ENCODE measurements at places on chromosomes 5 and 9. TPM values are rescaled to one million over a fixed set of nuclear protein-coding genes. Genes with fewer than 3 reads are reported as not detected.

Gene FRMPD1
- 0.14 TPM for polyA plus RNA-seq

Gene DBH
- polyA plus RNA-seq, result 1.5 TPM

DNA sequence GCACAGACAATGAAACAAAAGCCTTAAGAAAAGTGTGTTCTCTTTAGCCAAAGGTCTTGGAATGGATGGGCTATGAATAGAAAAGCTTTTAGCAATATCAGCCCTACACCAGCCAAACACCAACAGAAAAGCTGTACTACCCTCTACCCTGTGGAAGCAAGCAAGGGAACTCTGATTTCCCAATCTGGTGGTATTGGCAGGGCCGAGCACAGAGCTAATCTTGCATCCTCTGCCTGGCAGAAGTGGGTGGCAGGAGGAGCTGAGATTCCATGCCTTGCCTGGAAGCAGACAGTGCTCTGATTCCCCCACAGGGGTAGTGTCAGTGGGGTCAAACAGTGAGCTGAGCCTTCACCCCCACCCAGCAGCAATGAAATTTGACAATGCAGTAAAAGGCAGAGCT, 29.6 kb upstream of the ZNF782 start:
- DNase-seq, result no peak

DNA sequence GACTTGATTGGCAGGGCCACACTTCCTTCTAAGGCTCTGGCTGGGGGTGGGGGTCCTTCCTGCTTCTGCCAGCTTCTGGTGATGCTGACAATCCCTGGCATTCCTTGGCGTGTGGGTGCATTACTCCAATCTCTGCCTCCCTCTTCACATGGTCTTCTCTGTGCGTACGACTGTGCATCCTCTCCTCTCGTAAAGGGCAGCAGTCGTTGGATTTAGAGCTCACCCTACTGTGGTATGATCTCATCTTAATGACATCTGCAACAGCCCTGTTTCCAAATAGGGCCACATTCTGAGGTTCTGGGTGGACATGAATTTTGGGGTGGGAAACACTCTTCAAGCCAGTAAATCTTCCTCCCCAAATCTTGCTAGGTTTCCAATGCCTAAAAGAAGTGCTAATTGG, 36.8 kb downstream of the ROPN1L start:
- DNase-seq, result no peak

GRCh38 chr5:107764976-107765804, 94.5 kb upstream of the EFNA5 start:
- no peak for DNase-seq

DNA sequence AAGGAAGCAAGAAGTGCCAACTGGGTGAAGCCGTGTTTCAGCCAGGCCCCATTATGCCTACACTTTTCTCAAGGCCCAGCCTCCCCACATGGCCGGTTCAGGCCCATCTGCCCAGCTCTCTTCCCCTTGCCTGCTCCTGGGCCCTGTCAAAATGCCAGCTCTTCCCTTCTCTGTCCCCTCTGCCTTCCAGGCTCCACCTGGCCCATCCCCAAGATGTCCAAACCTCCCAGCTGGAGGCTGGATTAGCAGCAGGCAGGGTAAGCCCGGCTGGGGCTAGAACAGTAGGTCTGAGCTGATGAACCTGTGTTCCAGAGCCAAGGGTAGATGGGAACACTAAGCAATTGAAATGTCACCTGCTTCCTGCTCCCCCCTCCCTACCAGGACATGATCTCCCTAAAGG, 64.1 kb upstream of the HSPA9 start:
- DNase-seq, result no peak

GRCh38 chr5:32462618-32463017, 18.1 kb upstream of the ZFR start:
- DNase-seq, result no peak

GRCh38 chr9:25557645-25558300, 120.5 kb downstream of the TUSC1 start:
- no peak for DNase-seq

DNA sequence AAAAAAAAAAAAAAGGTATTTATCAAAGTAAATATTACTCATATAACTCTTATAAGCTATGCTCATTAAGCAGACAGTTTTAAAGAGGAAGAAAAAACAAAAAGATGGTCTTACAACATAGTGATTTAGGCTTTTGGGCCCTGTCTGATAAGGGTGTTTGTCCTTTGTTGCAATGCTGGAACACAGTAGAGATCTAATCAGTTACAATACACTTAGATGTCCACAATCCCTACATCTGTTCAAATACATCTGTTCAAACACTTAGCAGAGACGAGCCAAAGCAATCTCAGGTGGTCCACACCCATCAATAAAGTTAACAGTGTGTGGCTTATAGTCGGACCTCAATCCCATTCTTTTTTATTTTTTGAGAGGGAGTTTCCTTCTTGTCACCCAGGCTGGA, 11.0 kb downstream of the PRXL2C start:
- DNase-seq, result no peak

Data from right lung (tissue), 10 donors.